Smooth muscle cell of the brain vasculature (primary cell): ENCODE measurements at places on chromosomes 5 and 9.

DNA sequence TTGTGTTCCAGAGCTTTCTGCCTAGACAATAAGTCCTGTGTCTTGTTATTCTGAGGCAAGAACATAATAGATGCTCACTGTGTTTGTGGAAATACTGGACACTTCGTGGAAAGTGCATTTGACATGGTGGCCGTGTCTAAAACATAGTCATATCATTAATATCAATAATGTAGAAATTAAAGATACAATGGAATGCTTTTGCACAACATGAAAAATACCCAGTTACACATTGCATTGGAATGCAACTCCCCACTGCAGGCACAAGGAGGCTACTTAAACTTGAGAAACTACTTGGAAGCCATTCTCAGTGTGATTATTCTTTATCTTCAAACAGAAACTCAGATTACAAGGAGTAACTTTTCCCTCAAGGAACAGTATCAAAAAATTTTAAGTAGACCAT lies 145.3 kb upstream of the ZNF462 start:
- no peak for DNase-seq

DNA sequence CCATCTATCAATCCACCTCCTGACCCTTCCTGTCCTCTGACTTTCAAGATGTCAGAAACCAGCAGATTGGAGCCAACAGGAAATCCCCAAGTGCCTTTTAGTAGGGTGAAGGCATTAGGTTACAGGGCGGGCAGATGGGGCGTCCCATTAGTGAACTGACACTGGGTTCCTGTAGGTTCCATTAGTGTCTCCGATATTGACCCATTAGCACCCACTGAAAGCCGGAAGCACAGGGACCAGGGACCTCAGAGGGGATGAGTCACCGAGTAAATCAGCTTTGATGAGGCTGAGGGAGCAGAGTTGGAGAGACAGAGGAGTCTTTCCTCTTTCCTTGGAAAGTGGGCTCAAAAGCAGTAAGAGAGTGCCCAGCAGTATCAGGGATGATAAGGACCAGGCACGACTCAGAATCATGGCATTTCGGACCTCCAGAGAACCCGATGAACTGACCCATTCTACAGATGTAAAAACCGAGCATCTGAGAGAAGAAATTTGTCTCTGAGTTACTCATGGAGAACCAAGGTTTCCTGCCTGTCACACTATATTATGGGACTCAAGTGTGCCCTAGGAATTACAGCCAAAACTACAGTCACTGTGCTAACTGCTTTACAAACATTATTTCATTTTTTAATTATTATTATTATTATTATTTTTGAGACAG lies 47.2 kb upstream of the FABP6 start:
- DNase-seq, result no peak

DNA sequence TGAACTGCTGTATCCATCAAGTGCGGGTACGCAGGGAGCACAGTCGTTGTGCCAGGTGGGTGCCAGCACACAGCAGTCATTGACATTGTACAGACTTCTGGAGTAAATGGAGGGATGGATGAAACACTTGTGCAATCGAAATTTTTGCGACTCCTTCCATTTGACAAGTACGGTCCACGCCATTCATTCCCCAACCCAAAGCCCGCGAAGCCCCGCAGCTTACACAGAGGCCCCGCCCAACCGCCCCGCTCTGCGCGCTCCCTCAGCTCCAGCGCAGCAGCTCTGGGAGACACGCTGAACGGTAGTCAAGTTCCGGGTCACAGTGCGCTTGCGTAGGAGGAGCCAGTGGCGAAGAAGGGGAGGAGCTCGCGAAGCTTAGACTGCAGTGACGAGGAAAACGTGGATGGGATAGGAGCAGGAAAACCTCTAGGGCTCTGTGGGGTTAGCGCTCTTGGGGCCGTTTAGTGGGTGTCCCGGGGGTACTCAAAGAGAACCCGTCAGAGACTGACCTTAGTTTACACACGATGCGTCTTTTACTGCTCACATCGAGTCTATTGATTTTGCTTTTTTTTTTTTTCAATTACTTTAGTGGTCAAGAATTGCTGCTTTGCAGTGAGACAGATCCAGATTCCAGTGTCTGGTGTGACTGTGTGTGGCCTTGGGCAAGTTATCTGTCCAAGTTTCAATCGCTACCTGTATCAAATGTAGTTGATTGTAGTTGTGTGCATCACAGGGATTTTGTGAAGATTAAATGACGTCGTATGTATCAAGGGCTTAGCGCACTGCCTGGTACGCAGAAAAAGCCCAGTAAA lies 15.3 kb upstream of the MSANTD3 start:
- DNase-seq, result peak; percentile 65

- DNase-seq, result no peak
These were observed 297.9 kb downstream of the KCTD16 start for GRCh38 chr5:144468571-144468970.

GRCh38 chr5:3828761-3829160 lies 233.1 kb downstream of the IRX1 start:
- no peak for DNase-seq

GRCh38 chr5:3197304-3198073 lies 398.1 kb upstream of the IRX1 start:
- DNase-seq, result no peak

- no peak for DNase-seq
These were observed 31.3 kb downstream of the TNFSF15 start for GRCh38 chr9:114774524-114774923.

GRCh38 chr5:94522117-94522516 lies 96.3 kb downstream of the KIAA0825 start:
- DNase-seq, result no peak

GRCh38 chr5:56814963-56815657 lies at the start of gene MAP3K1:
MAP3K1 (plus strand) TSS chr5:56815549; CDS start chr5:56815574, 25 bp downstream.
- no peak for DNase-seq

DNA sequence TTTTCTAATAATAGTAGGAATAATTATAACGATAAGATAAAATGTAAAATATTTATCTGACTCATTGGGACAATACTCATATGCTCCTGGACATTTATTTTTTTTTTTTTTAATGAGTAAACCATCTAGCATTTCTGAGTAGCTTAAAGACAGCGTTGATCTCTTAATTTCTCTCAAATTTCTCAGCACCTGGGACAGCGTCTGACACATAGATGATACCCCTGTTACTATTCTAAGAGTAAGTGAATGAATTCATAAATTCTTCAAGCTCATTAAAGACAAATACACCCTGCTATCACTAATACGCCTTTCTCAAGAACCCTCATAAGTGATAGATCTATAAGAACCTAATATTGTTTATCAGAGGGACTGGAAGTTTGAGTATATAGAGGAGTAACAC lies 12.0 kb upstream of the HTR4 start:
- no peak for DNase-seq

GRCh38 chr5:175851311-175851710 lies 20.1 kb upstream of the CPLX2 start:
- no peak for DNase-seq

GRCh38 chr9:124180557-124180956 lies 77.2 kb upstream of the NEK6 start:
- DNase-seq, result no peak

GRCh38 chr9:91758491-91758981 lies 191.5 kb downstream of the ROR2 start:
- DNase-seq, result no peak

- DNase-seq, result no peak
These were observed 170.7 kb downstream of the CFAP90 start for GRCh38 chr5:7680260-7680659.

GRCh38 chr5:68116408-68116807 lies 99.1 kb upstream of the PIK3R1 start:
- DNase-seq, result no peak

GRCh38 chr9:124506931-124507879 lies at the start of gene NR5A1:
NR5A1 (minus strand) TSS chr9:124507399; CDS start chr9:124503395, 4,004 bp downstream.
- DNase-seq, result no peak

DNA sequence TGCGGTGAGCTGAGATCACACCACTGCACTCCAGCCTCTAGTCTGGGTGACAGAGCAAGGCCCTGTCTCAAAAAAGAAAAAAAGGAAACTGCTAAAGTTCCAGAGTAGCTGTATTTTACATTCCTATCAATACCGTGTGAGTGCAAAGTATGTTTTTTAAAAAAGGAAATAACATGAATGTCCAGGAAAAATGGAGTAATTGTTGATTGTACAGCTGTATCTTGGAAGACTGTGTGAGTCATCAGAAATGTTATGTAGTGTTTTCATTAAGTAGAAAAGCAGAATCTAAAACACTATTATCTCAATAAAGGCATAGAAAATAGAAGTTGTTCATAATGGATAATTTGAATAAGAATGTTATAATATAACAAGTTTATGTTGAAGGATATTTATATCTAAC lies 53.9 kb downstream of the ZCCHC7 start:
- peak; percentile 12 for DNase-seq

GRCh38 chr9:75545287-75545686 lies 345.2 kb upstream of the PCSK5 start:
- DNase-seq, result no peak

DNA sequence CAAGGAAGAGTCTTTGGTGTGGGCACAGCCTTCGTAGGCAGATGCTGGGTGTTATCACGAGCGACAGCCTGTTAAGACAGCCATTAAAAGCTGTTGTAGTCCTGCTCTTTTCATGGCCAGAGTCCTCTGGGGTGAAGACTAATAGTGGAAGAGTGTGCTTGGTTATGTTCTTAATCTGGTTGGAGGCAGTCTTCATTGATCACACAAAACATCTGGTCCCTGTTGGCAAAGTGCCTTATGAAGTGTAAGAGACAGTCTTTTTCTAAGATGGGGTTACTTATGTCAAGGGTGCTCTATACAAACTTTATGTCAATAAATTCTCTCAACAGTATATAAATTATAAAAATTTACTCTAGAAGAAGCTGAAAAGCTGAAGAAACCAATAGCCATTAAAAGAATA lies 280.4 kb downstream of the CAAP1 start:
- DNase-seq, result no peak

DNA sequence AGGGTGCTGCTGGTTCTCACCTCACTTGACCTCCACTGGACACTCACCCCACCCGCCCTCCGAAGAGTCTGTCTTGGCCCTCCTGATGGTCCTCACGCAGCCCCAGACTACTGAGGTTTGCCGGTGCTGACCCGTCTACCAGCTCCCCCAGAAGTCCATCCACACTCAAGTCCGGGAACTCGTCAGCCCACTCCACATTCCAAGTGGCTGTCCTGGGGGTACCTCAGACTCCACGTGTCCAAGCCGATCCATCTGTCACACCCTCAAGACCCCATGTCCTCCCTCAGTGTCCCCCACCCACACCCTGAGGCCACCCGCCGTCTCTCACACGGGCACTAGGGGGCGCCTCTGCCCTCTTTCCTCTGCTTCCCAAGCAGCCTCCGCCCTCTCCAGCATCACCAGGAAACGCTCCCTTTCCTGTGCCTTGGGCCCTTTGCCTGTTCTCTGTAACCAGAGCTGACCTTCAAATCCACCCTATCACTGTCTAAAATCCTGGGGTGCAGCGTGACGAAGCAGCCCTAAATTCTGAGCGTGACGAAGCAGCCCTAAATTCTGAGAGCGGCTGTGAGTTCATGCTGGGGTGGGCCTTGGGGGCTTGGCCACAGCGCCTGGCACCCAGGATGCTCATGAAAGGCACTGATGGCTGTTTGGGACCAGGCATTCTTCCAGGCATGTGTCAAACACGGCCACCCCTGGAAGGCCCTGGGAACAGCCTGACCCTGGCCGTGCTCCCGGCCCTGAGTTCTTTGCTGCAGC lies 95.7 kb downstream of the KCNT1 start:
- no peak for DNase-seq

DNA sequence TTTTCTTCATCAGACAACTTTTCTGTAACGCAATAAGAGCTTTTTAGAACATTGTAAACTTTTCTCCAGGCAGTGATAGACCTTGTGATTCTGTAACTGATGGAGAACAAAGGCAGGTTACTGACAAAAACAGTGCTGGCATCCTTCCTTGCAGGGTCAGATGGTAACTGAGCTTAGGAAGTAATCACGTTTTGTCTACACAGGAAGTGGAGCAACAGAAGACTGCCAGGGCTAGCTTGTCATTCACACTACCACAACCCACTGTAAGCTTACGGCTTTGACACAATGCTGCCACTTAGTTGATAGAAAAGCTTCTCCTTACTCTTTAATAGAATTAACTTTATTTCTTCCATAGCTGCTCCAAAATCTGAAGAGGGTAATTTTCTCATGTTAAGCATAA lies 46.8 kb downstream of the FBN2 start:
- no peak for DNase-seq

DNA sequence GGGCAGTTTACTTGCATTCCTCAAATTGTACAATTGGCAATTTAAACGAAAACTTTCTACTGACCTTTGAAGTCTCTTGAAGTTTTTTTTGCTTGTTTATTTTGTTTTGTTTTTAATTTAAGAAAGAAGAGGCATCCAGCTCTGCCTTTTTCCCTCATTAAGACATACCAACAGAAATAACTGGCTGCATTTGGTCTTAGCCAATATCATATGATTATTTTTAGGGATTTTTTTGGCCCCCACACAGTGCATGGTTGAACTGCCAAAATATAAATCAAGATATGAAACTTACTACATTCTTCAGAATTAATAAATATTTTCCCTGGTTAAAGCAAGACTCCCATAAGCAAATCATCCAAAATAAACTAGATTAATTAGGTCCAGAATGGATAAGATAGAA lies 79.4 kb downstream of the ALDH1A1 start:
- no peak for DNase-seq

DNA sequence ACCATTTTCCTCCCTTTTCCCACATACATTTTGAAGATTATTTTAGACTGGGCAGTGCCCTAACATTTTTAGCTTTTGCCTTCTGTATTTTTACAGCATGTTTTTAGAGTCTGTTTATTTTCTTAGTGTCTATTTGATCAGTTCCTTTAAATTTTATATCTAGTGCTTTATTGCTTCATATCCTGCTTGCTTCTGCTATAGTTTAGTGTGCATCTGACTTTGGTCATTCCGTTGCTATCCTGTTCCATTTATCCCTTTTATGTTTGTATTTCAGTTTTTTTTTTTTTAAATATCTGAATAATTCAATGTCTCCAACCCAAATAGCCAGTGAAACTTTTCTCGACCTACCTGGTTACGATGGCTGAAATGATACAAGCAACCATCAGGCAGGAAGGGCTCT lies 203.8 kb downstream of the ARHGAP26 start:
- no peak for DNase-seq

DNA sequence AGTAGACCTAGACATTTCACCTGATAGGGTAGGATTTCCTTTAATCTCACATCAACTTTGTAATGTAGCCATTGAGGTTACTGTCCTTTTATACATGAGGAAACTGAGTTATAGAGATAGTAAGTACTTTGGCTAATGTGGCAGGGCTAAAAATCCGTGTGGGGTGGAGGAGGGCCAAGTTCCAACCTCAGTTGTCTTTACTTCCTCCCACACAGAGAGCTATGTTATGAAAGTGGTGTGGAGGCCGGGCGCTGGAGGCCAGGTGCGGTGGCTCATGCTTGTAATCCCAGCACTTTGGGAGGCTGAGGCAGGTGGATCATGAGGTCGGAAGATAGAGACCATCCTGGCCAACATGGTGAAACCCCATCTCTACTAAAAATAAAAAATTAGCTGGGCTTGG lies 173.3 kb downstream of the PALM2AKAP2 start:
- no peak for DNase-seq

DNA sequence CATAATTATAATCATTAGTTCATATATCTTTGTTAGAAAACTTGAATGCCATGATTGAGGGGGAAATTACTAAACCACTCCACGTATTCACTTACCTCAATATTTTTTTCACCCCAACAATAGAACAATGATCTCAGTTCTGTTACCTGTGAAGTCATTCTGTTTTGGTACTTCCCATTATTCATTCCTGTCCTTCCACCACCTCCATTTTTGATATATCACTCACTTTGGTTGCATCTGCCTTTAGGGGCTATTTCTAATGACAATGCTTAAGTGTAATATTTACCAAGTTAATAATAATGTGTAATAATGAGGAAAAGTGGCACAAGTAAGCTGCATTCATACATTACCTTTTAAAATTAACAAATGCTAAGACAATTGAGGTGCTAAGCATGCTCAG lies 218.4 kb downstream of the SPATA31D1 start:
- DNase-seq, result no peak

- peak; percentile 63 for DNase-seq
These were observed 9.0 kb downstream of the RGS14 start for GRCh38 chr5:177366528-177367322.
